ENCODE measurements at places on chromosomes 1 and 21.

DNA sequence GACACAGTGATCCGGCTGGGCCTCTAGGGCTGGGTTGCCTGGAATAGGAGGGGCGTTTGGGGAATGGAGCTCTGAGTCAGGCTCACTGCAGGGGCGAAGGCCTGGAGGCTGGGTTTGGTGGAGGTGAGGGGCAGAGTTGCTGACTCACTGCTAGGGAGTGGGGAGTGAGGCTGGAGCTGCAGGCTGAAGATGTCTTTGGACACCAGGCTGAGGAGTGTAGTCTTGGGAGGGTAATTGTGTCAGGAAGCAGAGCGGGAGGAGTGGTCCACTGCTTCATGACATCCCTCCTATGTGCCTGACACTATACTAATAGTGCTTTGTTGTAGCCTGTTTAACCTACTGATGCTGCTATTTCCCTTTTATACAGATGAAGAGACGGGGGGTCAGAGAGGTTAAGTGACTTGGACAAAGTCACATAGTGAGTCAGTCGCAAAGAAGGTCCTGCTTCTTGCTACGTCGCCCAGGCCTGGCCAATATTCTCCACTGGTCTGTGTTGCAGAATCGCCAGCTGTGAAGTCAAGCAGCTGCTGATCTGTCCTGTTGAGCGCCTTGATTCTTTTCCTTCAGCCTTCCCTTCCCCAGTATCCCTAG is 13.6 kb downstream of the ACTL8 start:
- peak; percentile 96 for DNase-seq

- DNase-seq: peak; percentile 44
Measured at GRCh38 chr21:21971384-21971783, 973.2 kb downstream of the NCAM2 start.

- DNase-seq: no peak
Measured at GRCh38 chr1:30374400-30375070, 348.9 kb downstream of the MATN1 start.

GRCh38 chr1:203521074-203521794 is 27.3 kb downstream of the OPTC start:
- DNase-seq: no peak

GRCh38 chr1:169368406-169368769 is 393 bp downstream of the BLZF1 start:
- no peak for DNase-seq

DNA sequence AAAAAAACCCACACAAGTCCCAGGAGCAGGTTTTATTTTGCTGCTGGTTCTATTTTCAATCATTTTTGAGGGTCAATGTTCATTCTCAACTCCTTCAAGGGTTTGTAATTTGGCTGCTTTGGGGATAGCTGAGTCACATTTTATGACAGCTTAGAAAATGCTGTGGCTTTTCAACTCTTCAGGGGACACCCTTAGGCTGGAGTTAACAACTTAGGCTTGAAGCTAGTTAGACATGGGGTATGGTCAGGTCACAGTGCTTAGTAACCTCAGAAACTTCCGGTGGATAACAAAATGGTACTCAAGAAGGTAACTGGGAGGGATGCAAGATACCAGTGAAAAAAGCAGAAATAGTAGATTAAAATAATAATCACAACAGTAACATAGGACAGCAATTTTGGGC is 308.8 kb downstream of the HHIPL2 start:
- no peak for DNase-seq

GRCh38 chr1:59433440-59433813 is 136.5 kb downstream of the FGGY start:
- DNase-seq: peak; percentile 8

GRCh38 chr1:29341936-29342335 is 105.6 kb downstream of the PTPRU start:
- no peak for DNase-seq

GRCh38 chr1:221612047-221612777 is 129.7 kb downstream of the DUSP10 start:
- DNase-seq: peak; percentile 91

GRCh38 chr1:118099686-118100085 is 85.3 kb downstream of the SPAG17 start:
- no peak for DNase-seq

- no peak for DNase-seq
Measured at GRCh38 chr1:178218550-178218949, 124.6 kb downstream of the RASAL2 start.

DNA sequence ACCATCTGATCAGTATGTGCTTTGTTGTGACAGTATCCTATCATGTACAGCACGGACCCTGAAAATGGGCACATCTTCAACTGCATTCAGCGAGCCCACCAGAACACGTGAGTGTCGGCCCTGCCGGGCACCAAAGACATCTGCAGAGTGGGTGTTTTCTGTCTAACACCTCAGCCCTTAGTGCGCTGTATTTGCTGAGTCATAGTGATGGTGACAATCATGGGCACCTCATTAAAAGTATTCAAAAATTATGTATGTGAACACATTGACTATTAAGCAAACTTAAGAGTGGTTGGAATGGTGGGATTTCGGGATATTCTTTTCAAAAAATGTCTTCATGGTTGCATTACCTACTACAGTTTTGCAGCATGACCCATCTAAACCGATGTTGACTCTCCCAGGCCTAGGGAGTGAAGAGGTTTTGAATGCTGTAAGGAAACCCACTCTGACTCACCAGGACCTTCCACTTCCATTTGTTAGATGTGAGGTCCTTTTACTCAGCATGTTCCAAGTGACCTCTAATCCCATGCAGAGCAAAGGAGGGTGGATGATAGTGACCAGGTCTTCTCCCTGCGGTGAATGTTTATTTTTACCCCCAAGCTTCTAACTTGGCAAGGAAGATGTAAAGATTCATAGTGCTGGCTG is 20.1 kb downstream of the MGST3 start:
- DNase-seq: peak; percentile 12

GRCh38 chr1:119080586-119080985 is 59.9 kb downstream of the WARS2 start:
- DNase-seq: peak; percentile 94

GRCh38 chr1:50967416-50968157 is 2.5 kb upstream of the CDKN2C start:
- peak; percentile 48 for DNase-seq

GRCh38 chr21:45022736-45023135 is 51.6 kb upstream of the ADARB1 start:
- DNase-seq: no peak

GRCh38 chr21:34874684-34875513 is 174.2 kb downstream of the RUNX1 start:
- DNase-seq: no peak

DNA sequence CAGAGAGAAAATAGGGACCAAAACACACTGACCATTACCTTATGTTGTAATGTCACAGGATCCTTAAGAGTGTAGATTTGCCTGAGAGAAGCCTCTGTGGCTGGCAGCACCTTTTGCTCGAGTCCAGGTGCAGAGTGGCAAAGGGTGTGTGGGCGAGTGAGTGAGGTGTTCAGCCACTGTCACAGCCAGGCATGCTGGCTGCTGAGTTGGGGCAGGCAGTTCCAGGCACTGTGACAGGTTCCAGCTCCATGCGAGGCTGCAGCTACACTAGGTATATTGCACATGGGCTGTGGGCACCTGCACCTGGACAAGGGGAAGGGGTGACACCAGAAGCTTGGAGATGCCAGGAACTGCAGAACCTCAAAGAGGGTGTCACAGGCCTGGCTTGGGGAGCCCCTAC is 1370.4 kb upstream of the PRMT6 start:
- DNase-seq: no peak

DNA sequence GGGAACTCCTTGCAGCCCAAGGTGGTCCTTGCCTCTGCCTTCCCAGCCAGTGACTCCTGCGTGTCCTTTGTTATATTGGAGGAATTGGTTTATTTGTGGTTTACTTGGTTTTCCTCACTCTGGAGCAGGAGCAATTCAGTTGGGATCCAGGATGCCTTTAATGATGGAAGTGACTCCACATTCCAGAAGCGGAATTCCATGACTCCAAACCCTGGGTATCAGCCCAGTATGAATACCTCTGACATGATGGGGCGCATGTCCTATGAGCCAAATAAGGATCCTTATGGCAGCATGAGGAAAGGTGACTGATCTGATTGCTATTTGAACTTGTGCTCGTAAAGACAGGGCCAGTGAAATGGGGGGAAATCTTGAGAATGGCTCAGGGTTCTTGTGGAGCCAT is 15.1 kb upstream of the PIGV start:
- peak; percentile 100 for DNase-seq

GRCh38 chr21:40882192-40882915 is 35.4 kb upstream of the DSCAM start:
- no peak for DNase-seq

DNA sequence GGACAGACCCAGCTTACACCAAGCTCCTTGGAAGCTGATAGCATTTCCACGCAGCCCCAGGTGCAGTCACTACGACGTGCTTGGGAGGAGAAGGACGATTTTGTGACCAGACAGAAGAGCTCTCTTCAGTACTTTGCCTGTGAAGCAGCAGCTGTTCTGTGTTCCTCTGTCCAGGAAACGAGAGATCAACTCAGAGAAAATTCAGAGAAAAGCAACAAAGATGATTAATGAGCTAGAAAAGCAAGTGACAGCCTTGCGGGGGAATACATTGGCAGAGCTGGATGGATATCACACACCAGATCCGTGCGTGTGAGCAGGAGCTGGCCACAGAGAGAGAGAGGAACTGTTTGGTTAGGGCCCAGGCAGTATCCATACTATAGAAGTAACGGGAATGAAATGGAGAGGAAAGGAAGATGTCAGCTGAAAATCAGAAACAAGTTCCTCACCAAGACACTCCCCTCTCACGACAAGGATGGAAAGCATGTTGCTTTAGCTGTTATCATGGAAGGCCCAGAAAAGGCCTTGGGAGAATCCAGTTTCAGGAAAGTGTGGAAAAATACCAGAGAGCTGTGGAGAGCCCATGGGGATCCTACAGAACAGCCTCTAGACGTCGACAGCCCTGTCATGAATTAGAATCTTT is 106.2 kb downstream of the TOMM20 start:
- no peak for DNase-seq

DNA sequence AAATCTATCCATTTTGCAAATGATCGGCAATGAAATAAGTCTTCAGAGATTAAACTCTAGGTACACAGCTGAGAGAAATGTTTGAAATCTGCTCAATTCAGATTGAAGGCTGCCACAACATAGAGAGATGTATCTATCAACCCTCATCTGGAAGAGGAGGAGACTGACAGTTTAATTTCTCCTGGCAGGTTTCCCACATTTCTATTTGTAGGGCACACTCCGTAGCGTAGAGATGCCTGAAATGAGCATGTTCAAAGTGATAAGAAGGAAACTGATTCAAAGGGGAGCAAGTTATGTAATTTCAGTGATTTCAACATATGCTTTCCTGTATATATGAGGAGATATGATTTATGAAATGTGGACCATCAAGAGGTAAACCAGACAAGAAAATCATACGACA is 44.1 kb downstream of the NIBAN1 start:
- no peak for DNase-seq

DNA sequence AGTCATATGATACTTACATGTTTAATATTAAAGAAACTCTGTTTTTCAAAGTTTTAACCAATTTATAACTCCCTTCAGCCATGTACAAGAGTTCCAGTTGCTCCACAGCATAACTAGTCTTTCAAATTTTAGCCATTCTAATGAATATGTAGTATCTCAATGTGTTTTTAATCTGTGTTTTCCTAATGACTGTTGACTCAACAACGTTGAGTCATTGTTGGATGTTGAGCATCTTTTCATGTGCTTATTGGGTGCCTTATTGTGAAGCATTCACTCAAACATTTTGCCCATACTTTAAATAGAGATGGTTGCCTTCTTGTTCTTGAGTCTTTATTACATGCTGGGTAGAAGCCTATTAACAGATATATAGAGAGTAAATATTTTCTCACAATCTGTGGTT is 240.2 kb upstream of the LYPLAL1 start:
- peak; percentile 33 for DNase-seq

DNA sequence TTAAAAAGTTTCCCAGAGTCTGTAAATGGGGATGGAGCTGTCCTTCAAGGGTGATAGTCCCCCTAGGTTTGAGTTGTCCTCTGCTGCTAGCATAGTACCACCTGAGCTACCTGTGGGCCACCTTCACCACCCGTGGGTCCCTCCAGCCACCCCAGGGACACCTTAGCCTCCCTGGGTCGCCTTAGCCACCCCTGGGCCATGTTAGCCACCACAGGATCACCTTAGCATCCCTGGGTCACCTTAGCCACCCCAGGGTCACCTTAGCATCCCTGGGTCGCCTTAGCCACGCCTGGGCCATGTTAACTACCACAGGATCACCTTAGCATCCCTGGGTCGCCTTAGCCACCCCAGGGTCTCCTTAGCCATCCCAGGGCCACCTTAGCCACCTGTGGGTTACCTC is 67.1 kb downstream of the ADARB1 start:
- DNase-seq: no peak

DNA sequence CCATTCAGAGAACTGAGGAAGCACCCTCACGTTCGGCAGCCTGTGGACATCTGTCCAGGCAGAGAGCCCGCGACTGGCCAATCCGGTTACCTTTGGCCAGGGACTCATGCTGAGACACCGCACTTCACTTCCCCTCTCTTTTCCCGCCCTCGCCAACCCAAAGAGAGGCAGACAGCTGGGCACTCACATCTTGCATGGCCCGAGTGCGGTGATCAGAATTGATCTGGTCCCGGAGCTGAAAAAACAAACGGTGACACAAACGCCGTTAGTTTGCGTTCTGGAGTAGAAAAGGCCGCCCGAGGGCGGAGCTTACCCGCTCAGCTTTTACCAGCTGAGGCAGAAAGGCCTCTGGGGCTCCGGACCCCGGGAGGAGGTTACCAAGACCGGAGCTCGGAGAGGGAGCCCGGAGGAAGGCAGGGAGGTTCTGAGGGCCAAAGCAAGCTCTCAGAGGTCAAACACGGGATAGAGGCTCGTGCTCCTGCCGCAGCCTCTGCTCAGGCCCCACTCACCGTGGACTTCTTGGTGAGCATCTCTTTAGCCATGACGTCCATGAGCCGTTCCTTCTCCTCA is 376 bp downstream of the SF3A3 start:
- peak; percentile 52 for DNase-seq

- no peak for DNase-seq
Measured at GRCh38 chr1:192620071-192620635, 15.8 kb upstream of the RGS13 start.

DNA sequence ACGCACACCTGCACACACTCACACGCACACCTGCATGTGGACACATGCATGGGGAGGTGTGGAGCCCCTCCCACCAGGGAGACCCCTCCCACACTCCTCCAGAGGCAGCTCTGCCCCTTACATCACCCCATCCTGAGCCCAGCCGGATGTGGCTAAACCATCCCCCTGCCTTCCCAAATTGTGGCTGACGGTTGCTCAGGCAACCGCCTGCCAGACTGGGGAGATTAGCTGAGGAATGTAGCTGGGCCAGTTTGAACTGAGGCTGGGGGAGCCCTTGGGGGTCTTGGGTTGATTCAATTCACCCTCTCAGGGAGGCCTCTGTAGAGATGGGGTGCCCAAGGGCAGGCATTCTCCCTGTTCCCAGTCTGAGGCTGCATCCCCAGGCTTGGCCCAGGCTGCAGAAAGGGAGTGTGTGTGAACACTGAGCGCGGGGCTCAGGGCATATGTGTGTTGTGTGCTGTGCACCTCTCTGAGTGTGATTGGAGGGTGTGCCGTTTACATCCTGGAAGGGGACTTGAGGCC is 12.9 kb downstream of the PTPRU start:
- peak; percentile 29 for DNase-seq

- DNase-seq: no peak
Measured at GRCh38 chr1:211483896-211484612, 7.9 kb downstream of the RD3 start.

GRCh38 chr1:151693057-151693651 is 23.4 kb downstream of the CELF3 start:
- DNase-seq: peak; percentile 26

GRCh38 chr21:33824156-33824941 is 91.3 kb downstream of the ATP5PO start:
- no peak for DNase-seq

All from EL (cell line).